ENCODE measurements at places on chromosomes 6 and 20.

- DNase-seq, result peak; percentile 63
Observed at GRCh38 chr20:40741507-40742106, 52.6 kb upstream of the MAFB start.

- peak; percentile 92 for DNase-seq
Observed at GRCh38 chr6:143745166-143746133, 67.7 kb downstream of the PHACTR2 start.

DNA sequence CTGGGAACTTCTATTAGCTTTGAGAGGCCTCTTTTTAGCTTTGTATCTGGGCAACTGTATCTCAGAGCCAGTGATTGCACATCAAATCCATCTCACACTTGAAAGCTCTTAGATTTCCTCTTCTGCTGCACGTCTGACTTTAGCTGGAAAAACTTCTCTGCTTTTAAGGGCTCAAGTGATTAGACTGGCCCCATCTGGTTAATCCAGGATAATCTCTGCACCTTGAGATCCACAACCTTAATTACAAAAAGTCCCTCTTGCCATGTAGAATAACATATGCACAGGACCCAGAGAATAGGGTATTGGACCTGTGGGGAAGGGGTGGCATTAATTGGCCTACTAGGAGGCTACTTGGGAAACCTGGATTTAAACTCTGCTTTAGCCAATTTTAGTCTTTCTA lies 24.2 kb downstream of the KLHL31 start:
- DNase-seq, result no peak

GRCh38 chr6:157240059-157240959 lies 83.0 kb downstream of the TMEM242 start:
- peak; percentile 40 for DNase-seq

GRCh38 chr6:162907876-162908481 lies 180.2 kb downstream of the PACRG start:
- DNase-seq, result peak; percentile 55

- DNase-seq, result no peak
Observed at GRCh38 chr20:54082100-54082499, 11.7 kb upstream of the BCAS1 start.

Measured in iris pigment epithelial cell (primary cell).